Right lobe of liver (tissue), 6 donors: ENCODE measurements at places on chromosomes 2 and 18.

- DNase-seq, result no peak
These were observed 53.9 kb downstream of the OTX1 start for GRCh38 chr2:63104482-63104881.

DNA sequence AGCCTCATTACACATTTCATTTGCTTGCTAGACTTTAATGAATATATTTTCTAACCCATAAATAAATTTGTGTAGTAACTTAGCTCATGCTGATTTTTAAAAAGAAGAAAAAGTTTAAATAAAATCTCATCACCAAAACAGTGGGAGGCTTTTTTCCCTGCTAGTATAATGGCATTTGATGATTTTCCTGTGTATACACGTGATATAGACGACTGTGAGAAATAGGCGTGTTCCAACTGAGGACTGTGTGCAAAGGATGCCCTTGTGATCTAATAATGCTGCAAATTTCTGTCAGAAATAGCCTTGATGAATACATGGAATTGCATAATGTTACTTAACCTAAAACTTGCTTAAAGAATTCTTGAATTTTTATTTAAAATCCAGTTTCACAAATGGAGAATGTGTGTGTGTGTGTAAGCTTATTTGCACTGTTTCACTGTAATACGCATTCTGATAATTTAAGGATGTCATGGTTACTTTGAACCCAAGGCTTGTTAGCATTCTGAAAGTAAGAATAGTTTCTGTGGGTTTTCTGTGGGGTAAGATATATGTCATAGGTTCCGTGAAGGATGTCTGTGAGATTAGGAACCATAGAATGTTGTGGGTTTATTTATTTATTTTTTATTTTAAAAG, 178.0 kb downstream of the DLGAP1 start:
- DNase-seq, result no peak

DNA sequence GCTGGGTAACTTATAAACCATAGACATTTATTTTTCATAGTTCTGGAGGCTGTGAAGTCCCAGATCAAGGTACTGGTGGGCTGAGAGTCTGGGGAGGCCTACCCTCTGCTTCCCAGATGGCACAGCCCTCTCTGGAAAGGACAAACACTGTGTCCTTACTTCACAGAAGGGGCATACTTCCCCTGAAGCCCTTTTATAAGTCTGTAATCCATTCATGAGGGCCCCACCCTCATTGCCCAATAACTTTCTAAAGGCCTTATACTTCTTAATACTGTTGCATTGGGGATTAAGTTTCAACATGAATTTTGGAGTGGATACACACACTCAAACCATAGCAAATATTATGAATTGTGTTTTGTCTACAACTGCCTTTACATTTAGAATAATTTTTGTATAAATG, 36.0 kb downstream of the ATIC start:
- no peak for DNase-seq

GRCh38 chr18:66264130-66264529, 339.8 kb downstream of the CDH19 start:
- no peak for DNase-seq

DNA sequence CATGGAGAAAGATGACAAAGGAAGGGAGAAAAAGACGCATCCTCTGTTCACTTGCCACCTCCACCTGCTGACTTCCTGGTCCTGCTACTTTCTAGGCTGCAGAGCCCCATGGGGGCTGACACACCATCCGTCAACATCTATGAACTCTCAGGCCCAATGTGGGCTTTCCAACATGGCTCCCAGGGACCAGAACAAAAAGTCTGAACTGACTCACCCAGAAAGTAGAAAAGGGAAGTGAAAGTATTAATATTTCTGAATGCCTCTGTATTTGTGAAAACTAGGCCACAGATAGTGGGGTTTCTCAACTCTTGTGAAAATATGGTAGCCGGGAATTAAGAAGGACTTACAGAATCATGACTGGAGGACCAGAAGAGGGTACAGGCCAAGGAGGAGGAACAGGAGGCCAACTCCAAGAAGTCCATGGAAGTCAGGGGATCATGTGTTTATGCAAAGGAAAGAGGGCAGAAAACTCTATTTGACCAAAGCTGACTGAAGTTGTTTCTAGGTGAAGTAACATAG, 123.1 kb upstream of the CAB39 start:
- DNase-seq, result no peak

DNA sequence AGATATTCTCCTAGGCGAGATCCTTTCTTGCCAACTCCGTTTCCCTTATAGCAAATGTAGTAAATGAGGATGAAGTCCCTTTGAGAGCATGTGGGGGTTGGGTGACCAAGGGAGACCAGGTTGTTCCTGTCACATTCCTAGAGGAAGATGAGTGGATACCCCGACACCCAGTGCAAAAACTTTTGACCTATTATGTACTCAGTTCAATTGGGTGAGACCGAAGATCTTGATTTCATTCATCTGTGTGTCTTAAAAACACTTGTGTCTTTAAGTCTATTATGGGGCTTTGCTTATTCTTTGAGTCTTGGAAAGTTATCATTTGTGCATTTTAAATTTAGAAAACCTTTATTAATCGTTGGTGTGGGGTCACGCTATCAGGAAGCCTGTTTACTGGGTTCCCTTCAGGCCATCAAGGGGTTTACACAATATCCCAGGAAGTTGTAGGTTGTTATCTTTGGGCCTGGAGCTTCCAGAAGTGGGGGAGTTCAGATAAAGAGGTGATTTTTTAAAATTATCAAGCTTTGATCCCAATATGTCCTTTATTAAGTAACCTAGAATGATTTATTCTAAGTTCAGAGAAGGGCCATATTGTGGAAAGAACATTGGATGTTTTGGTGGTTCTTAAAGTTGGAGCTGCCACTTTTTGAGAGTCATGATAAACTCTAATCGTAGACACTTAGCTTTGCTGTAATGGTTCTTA, 2.8 kb downstream of the RHOB start:
- DNase-seq, result peak; percentile 59

DNA sequence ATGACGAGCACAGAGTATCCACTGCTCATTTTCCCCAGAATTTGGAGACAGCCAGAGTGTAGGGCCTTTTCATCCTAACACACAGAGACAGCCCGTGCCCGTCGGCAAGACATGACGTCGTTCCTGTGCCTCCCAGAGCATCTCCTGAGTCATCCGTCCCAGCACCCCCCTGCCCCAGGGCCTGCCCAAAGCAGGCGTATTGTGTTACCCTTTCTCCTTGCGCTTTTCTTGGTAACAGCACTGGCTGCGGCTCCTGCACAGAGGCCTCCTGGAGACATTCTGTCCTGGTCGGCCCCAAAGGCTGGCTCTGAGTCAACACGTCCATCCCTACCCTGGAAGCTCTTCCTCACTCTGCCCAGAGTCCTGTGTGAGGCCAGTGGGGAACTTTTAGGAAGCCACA, 217.1 kb downstream of the KLHL29 start:
- no peak for DNase-seq

DNA sequence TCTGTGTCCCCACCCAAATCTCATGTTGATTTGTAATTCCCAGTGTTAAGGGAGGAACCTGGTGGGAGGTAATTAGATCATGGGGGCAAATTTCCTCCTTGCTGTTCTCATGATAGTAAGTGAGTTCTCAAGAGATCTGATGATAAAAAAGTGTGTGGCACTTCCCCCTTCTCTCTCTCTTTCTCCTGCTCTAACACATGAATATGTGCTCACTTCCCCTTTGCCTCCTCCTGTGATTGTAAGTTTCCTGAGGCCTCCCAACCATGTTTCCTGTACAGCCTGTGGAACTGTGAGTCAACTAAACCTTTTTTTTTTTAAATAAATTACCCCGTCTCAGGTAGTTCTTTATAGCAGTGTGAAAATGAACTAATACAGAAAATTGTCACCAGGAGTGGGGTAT, 380.0 kb downstream of the MEIS1 start:
- DNase-seq, result no peak
